NK-92 treated with Interleukin-12 subunit alpha and Interleukin-12 subunit beta, amount 100 ng/mL, for 24 hours (cell line): ENCODE measurements at places on chromosomes 16 and 17.
A peak's percentile ranks its signal among the peaks of the same experiment; 100 is the strongest.

- no peak for DNase-seq
Observed at GRCh38 chr16:75064403-75065148, 52.0 kb downstream of the LDHD start.

GRCh38 chr17:50834429-50835300 is 721 bp upstream of the WFIKKN2 start:
- no peak for DNase-seq

DNA sequence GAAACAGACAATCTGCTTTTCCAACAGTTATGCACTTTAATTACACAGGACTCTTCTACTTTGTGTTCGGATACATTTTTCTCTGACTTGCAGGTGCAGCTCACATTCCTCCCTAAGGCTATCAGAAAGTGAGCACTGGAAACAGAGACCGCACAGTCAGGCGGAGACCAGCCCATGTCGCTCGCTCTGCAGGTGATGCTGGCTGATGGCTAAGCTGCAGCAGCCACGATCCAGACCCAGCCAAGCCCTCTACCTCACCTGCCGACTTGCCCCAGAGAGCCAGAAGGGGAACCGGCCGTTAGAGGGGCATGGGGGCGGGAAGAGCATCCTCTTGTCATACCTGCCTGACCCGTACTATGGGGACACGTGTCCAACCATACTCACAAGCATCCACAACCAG is 33.8 kb downstream of the MAP1LC3B start:
- no peak for DNase-seq

- DNase-seq = no peak
Observed at GRCh38 chr17:77428020-77428748, 287.4 kb downstream of the SEC14L1 start.

GRCh38 chr16:31703526-31704128 is 170.0 kb upstream of the ZNF267 start:
- no peak for DNase-seq

DNA sequence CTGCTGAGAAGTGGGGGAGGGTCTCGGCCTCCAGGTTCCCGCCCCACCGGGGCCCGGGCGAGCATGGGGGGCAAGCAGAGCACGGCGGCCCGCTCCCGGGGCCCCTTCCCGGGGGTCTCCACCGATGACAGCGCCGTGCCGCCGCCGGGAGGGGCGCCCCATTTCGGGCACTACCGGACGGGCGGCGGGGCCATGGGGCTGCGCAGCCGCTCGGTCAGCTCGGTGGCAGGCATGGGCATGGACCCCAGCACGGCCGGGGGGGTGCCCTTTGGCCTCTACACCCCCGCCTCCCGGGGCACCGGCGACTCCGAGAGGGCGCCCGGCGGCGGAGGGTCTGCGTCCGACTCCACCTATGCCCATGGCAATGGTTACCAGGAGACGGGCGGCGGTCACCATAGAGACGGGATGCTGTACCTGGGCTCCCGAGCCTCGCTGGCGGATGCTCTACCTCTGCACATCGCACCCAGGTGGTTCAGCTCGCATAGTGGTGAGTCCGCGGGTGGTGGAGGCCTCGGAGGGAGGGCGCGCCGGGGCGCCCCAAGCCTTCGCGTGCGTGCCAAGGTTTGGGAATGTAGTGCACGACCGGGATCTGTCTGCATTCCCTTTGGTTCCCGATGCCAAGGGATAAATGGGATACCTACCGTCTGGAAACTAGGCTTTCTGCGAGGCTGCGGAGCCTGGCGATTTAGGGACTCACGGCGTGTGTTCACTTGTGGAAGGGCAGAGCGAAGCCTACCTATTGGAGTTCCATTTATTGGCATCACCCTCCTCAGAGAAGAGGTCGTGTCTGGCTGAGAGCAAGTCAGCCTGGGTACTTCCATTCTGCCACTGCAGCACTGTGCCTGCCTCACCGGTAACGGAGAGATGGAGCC is 1.0 kb downstream of the ZNRF1 start:
- DNase-seq = peak; percentile 68

DNA sequence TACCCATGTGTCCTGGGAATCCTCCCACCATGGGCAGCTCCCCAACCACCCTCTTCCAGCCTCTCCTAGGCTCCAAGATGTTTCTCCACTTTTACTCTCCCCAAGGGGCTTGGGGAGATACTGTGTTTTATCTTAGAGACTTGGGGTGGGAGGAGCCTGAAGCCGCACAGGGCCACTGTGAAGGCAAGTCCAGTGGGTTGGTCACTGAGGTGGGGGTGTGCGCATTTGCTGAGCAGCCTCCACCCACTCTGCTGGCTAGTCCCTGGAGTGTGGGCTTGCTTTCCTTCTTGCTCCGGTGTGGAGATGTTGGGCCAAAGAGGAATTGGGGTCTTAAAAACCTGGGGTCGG is 4.1 kb upstream of the CLDN9 start:
- no peak for DNase-seq

- DNase-seq = no peak
Observed at GRCh38 chr16:53817117-53817755, 113.3 kb downstream of the FTO start.

GRCh38 chr16:21037736-21038135 is 112.9 kb downstream of the DNAH3 start:
- DNase-seq = no peak
